ENCODE measurements at places on chromosomes 2 and 18.

DNA sequence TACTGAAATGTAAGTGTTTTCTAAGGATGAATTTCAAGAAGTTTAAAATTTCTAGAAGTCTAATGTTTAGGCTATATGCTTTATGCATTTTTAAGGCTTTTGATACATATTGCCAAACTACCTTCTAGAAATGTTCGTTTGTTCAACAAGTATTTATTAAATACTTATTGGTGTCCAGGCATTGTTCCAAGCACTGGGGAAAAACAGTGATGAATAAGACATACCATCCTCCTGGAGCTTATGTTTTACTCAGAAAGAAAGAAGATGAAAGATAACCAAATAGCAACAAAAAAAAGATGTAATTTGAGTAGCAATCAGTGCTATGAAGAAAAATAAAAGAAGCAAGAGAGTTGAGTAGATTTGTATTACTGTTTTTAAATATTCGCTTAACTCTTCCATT is 692.9 kb downstream of the SLC4A3 start:
- DNase-seq: no peak

DNA sequence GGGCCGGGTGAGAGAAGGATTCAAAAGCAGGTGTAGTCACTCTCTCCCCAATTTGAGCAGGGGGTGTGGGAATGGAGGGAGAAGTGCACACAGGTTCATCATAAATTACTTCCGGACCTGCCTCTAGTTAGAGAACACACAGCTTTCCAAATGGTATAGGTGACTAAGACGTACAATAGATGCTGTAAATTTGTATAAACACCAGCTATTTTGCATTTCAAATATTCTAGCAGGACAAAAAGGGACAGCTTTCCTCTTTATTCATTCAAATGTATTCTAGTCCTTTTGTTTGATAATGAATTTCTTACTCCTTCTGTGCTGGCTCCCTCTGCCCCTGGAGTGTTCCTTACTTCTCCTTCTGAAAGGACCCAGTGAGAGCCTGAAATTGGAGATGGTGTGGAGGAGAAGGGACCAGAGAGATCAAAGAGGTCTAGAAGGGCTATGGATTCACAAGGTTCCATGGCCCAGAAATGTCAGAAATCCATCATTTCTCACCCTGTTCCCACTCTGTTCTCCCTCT is 53.2 kb upstream of the SH3BP4 start:
- DNase-seq: no peak

- peak; percentile 37 for DNase-seq
Measured at GRCh38 chr2:227908266-227909054, 37.0 kb downstream of the DAW1 start.

- DNase-seq: peak; percentile 74
Measured at GRCh38 chr18:59052965-59053820, 86.5 kb upstream of the SEC11C start.

GRCh38 chr2:108884619-108885018 is 98.0 kb downstream of the CCDC138 start:
- DNase-seq: no peak

- no peak for DNase-seq
Measured at GRCh38 chr2:150963336-150963735, 298.3 kb downstream of the RBM43 start.

DNA sequence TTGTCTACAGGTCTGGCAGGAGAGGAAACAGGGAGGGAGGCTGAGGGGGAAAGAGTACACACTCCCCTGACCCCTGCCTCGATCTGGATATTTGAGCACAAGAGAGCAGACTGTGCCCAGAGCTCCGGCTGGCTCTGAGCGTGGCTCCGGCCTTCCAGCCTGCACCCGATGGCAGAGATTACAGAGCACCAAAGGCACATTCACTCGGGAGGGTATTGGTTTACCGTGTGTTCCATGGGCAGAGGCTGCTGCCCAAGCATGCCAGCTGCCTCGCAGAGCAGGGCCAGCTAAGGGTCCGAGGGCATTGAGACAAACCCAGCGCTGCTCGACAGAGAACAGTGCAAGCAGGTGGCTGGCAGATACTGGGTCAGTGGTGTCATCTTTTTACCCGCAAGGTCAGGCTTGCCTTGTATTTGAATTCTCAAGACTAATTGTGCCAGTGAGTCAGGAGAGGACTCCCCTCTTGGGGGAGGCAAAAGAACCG is 132.2 kb downstream of the TNS1 start:
- DNase-seq: no peak

GRCh38 chr2:238141541-238142318 is 3.3 kb downstream of the KLHL30 start:
- peak; percentile 59 for DNase-seq

- peak; percentile 100 for DNase-seq
Measured at GRCh38 chr2:69914164-69914949, 552 bp upstream of the MXD1 start.

GRCh38 chr2:10760794-10761504 is 39.5 kb downstream of the ATP6V1C2 start:
- no peak for DNase-seq

DNA sequence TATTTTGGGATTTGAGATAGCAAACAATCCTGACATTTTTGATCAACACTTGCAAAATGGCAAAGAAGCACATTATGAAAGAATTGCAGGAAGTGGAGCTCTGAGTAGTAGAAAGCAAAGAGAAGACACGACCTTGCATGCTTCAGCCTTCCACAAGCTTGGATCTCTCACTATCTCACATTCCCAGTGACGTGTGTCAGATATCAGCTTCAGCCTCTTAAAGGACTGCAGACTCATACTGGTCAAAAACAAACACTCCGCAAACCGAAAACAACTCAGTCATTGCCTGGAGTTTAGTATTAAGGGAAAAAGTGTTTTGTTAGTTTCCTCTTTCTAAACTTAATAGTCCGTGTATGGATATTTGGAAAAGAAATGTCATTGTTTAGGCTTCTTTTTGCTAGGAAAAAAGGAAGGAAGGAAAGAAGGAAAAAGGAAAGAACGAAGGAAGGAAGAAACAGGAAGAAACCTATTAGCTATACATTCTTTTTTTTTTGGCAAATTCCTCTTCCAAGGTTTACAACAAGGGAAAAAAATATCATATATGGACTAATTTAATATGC is 32.6 kb upstream of the SLC40A1 start:
- peak; percentile 63 for DNase-seq

DNA sequence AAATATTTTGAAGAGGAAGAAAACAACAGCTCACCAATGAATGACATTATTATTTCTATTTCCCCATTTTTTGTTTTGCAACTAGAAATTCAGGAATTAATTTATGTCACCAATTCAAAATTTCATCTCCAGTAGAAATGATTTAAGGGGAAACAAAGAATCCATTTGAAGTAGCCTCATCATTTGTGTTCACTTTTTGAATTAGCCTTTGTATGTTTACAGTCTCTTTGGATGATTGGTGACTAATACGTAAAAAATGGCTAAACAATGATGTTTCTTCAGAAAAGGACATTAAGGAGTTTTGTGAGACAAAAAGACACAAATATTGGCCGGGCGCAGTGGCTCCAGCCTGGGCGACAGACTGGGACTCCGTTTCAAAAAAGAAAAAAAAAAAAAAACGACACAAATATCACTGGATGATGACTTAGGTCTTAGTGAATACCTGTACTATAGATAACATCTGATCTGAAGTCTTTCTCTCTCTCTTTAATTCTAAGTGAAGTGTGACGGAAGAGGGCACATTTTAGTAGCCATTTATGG is 313.2 kb downstream of the PIK3C3 start:
- DNase-seq: no peak

GRCh38 chr2:61055557-61055956 is 10.1 kb upstream of the SANBR start:
- no peak for DNase-seq

DNA sequence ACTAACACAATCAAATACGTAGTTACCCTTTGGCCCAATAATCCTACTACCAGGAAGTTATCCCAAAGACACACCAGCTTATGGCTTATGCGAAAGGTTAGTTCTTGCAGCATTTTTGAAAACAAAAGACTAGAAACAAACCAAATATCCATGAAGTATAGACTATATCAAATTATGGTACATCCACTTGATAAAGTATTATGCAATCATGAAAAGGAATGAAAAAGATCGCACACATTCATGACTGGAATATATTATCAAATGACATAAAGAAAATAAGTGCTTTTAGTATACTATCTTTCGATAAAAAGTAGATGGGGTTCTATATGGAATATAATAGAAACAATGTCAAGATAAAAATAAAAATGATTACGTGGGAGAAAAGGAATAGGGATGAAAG is 78.2 kb downstream of the COBLL1 start:
- no peak for DNase-seq

DNA sequence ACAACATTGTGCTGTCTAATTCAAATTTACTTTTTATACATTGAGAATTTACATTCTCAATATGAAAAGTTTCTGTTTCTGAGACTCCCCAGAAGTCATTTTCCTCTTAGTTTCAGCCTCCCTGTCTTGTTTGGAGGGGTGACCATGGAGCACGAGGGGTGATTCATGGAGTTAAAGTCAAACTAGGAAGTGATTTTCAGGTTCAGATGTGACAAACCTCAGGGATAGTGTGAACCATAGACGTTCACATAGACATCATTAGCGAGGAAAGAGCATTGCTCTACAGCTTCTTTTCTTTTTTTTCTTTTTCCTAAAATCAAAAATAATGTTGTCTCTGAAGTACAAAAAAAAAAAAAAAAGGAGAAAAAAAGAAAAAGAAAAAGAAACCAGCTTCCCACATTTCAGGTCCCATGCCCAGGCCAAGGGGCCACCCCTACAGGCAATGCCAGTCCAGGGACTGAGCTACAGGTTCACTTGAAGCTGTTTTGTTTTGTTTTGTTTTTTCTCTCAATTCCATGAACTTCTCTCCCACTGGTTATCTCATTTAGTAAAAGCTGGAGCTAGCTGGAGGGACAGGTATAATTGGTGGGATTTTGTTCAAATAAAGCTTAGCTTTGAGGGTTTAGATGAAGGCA is 18.1 kb upstream of the LCLAT1 start:
- no peak for DNase-seq

DNA sequence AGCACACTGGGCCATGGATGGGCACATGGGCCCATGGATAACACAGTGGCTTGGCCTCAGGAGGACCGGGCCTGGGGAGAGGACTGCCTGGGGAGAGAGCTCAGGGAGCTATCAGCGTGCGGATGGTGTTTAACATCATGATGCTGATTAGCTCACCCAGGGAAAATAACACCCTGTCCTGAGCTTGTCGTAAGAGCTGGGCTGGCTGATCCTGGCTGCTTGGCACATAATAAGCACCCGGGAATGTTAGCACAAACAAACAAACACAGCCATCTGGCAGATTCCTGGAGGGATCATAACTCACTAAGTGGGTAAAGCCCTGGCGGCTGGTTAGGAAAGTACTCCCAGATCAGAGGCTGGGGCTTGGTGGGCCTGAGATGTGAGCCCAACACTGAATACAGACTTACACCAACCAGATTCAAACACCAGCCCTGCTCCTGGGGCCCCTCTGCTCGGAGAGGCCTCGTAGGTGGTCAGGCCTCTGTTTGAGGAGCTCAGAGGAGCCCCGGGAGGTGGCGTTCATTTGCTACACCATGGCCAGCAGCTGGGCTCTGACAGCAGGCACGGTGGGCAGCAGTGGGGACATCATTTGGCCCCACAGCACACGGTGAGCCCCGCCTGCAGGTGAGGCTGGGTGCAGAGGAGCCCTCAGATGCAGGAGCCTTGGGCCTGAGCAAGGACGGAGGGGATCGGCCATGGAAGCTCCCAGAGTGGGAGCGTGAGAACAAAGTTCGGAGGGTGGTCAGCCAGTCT is 193.4 kb upstream of the HDAC4 start:
- no peak for DNase-seq

DNA sequence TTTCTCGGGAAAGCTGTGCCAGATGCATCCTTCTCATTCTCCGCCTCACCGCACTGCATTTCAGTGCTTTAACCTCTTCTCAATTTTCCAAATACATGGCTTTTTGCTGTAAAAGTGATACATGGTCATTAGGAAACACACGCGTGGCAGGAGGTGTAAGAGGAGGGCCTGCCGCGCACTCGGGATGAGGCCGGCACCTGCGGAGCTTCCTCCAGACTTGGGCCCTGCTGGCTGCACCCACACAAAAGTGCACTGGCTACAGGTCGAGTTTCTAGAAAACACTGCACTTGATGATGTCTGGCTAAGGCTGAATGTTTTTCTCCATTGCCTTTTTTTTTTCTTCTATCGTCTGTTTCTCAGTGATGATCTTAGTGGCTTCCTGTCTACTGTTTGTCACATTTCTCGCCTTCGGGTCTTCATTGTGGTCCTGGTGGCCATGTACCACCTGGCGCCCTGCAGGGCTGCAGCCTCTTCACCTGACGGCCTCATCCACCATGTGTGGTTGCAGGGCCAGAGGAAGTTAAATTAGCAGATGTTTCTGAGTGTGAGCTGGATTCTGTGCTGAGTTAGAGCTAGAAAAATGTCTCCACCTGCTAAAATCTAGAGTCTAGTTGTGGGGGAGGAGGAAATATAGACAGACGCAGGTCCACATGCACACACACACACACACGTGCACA is 7.6 kb downstream of the KCNG2 start:
- DNase-seq: no peak

- DNase-seq: peak; percentile 28
Measured at GRCh38 chr18:66872277-66872676, 268.4 kb upstream of the CDH19 start.

DNA sequence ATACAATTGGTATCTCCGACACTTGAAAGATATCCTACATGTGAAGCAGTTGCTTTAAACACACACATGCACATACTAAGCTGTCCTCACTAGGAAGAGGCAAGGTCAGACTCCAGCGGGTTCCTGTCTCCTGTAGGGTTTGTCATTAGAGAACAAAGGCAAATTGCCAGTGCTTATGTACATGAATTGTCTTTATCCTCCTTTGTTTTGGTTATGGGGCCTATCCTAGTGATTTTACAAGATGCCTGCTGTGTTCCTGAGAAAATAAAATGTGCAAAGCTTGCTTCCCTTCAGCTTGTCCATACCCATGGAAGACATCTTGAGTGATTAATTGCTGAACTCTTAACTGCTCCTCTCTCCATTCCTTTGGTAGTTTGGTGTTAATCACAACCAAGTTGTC is 86.7 kb upstream of the SLC39A10 start:
- no peak for DNase-seq

Data from fibroblast of skin of right quadriceps (primary cell).